Psoas muscle (tissue), 8 donors: ENCODE measurements at places on chromosomes 5 and 9. TPM values are rescaled to one million over a fixed set of nuclear protein-coding genes. Genes with fewer than 3 reads are reported as not detected.

DNA sequence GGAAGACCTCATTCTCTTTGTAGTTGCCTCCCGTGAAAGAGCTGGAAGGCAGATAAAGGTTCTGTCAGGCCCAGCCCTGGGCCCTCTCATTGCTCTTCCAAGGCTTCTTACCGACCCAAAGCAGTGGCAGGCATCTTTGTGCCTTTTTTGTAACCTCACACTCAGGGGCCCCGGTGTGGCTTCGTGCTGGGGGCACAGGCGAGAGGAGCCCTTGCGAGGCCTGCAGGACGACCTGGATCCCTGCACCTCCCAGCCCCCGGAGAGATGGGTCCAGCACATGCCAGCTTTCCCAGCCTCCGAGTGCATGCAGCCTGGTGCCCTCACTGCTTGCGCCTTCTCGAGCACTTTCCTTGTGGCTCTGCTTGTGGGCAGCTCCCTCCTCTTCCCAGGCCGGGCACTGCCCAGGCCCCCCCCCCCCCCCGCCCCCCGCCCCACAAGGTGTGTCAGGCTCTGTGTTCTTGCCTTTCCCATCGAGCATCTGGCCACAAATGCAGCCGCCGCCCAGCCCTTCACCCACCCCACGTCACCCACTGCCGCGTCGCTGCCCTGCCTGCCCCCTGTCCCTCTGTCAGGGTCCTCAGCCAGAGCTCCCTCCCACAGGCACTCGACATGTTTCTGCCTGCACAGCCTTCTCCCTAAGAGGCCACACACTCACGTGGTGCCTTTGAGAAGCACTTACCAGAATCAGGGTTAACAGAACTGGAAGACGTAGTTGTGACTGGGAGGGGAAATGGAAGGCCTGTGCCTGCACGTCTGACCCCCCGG is 63.7 kb upstream of the CACNA1B start:
- no peak for DNase-seq

DNA sequence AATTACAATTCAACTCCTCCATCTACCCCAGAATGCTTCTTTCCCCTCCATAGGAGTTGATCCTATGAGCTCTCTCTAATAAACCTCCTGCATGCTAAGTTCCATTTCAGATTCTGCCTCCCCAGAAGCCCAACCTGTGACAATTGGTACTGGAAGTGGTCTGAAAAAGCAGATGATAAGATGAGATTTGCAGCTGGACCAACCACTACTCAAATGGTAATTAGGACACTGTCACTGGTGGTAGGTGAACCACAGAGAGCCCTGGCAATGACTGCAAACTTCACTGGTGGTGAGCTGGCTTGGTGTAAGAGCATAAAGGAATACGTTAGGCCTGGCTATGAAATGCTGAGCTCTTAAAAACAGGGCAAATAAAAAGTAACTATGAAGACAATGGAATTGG is 112.6 kb downstream of the ESM1 start:
- DNase-seq, result no peak

- DNase-seq, result no peak
Measured at GRCh38 chr9:83656032-83656680, 33.2 kb downstream of the IDNK start.

DNA sequence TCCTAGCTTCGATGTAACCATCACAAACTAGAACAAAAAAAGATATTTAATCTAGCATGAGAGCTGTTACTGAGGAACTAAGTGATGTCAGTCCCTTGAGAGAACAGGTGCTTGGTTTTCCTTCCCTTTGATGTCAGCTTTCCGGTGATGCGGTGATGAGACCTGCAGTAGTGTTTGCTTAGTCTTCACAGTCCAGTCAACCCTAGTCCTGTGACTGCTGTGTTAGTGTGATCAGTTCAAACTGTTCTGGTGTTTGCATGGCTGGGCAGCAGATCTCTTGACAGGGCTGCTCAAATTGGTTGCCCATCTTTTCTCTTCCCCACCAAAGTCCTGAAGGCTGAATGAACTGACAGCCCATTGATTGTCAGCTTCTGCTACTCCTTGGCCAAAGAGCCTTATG is 608.6 kb upstream of the DAB2 start:
- DNase-seq, result no peak

DNA sequence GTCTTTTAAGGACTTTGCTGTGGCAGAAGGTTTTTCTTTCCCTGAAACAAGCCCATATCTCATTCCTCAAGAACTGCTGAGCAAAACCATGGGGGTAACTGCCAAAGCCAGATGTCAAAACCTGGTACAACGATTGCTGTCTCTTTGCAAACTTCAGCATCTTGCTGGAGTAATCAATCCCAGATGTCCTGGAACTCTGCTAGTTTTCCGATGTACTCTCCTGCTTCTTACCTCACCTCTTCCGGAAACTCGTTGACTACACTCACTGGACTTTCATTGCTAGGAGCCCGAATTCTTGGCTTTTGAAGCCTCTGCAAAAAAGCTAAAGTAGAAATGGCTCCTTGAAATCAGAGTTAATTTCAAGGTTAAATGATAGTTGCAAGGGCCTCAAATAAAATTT is 23.3 kb downstream of the RAD1 start:
- no peak for DNase-seq

DNA sequence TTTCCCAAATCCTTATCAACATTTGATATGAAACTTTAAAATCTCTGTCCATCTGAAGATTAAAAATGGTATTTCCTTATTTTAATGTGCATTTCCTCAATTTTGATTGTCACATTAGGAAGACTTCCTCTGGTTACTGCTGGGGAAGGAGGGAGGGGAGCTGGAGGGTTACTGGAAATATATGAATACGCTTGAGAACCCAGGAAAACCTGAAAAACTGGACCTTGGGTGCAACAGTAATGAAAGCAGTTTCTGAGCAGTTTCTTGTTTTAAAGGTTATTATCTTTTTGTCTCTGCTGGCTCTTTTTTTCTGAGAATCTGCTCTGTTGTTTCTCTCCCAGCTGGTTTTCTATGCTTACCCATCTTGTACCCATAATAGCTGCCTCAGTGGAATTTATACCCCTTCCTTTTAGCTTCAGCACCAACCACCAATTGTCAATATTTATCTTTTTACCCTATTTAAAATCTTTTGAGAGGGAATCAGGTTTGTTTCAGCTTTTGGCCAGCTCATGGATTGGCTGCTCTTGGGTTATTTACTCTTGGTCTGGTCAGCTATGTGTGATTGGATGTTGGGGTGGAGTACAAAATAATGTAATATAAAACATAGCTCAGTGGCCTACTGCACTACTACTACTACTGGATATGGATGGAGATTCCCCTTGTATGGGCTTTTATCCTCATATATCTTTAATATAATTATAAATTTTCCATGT is 67.4 kb downstream of the UNC13B start:
- DNase-seq, result no peak

DNA sequence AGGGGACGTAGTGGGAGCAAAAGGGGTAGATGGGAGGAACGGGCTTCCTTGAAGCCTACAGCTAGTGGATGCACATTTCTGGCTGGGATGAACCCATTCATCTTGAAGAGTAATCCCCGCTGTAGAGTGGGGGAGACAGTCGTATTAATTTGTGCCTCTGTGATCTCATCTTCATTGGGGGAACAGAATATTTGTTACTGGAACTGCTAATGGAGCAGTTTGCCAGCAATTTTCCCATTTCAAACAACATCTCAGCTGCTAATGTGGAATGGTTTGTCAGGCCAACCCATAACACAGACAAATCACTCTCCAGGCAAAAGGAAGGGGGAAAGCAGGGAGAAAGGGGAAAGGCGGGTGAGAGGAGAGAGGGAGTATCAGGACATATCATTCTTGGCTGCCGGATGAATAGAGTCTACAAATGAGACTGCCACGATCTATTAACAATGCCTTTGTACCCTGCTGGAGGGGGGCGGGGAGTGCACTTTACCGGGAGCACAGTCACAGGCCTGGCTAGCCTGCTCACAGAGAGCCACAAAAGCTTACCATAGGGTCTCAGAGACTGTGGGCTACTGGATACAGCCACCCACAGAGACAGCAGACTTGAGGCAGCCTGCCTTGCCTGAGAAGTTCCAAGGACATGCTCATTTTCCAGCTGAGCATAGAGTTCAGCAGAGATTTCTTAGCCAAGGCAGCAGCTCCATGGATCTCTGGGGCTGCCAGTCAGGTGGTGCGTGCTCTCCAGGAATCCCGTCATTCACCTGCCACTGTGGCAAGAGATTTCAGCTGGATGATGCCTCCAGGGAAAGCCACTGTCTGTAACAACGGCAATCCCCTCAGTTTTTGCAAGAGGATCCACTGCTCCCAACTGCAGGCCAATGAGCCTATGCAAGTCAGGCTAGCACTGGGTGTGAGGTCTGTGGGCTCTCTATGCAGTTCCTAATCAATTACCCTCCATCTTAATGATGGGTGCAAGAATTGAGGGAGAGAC is 217.7 kb upstream of the PANK3 start:
- DNase-seq, result no peak

GRCh38 chr9:91604451-91605179 is 181.0 kb upstream of the NFIL3 start:
- no peak for DNase-seq

GRCh38 chr9:127136880-127137639 is 14.6 kb upstream of the ANGPTL2 start:
- DNase-seq, result no peak

DNA sequence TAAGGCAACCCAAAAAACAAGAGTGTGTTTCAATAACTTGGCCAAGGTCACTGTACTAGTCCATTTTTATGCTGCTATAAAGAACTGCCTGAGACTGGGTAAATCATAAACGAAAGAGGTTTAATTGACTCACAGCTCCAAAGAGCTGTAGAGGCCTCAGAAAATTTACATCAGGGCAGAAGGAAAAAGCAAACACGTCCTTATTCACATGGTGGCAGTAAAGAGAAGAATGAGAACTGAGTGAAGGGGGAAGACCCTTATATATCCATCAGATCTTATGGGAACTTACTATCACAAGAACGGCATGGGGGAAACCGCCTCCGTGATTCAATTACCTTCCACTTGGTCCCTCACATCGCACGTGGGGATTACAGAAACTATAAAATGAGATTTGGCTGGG is 64.3 kb upstream of the CAMK4 start:
- DNase-seq, result no peak

DNA sequence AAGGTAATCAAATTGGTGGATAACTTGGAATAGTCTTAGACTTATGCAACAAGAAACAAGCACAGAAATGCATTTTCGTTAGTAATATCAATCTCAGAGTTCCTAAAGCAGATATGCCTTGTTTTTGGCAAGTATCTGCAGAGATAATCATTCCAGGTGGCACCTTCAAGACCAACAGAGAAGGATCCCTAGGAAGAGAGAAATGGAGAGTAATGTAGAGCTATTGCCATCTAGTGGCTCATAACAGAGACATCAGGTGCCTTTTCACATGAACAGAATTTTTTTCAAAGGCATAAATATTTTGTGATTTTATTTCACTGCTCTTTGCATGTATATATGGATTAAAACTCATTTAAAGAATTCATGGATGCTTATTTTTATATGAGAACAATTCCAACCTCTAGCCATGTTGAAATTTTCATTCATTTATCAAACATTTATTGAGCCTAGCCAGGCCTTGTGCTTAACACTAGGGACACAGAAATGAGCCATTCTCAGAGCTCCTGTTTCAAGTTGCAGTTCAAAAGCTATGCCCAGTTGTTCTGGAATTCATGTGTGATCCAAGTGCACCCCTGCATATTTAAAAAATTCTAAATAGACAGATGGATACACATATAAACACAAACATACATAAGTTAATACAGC is 117.5 kb upstream of the OR13F1 start:
- DNase-seq, result no peak

GRCh38 chr5:110008131-110008530 is 318.4 kb downstream of the MAN2A1 start:
- no peak for DNase-seq

GRCh38 chr5:79107020-79107796 is 4.4 kb upstream of the BHMT start:
- DNase-seq, result no peak

DNA sequence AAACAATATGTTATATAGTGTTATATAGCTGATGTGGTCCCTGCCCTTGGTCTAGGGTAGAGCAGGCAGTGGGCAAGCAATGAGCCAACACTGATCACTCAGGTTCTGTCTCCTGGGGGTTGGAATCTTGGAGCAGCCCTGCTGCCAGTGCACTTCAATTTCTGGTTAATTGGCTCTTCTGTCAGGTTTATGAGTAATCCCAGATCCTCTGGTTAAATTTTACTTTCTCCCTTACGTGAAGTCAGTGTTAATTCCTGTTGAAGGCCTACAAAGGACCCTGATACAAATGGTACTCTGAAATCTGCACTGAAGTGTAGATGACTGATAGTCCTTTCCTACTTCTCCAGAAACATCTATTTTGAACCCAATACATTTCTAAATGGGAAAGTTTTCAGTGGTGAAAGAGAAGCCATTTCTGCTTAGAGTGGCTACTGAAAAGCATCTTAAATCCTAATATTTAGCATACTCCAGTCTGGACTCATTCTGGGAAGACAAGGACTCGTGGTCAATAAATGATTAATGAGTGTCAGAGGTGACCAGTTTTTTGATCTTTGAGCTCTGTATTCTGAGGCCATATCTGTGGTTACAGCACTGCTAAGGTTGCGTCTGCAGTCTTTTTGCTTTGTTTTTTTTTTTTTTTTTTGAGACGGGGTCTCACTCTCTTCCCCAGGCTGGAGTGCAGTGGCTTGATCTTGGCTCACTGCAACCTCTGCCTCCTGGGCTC is 442.4 kb downstream of the KIF4B start:
- DNase-seq, result no peak

The BTNL9 gene
- 10.4 TPM for total RNA-seq

The PCDHB14 gene
- total RNA-seq, result 0.52 TPM

The ASS1 gene
- total RNA-seq, result 68.8 TPM

The RASEF gene
- total RNA-seq, result 0.11 TPM

The THBS4 gene
- 59.2 TPM for total RNA-seq

The CD180 gene
- 0.24 TPM for total RNA-seq

The CDKN2B gene
- total RNA-seq, result 7.2 TPM
